ENCODE measurements at places on chromosomes 12 and 14.

DNA sequence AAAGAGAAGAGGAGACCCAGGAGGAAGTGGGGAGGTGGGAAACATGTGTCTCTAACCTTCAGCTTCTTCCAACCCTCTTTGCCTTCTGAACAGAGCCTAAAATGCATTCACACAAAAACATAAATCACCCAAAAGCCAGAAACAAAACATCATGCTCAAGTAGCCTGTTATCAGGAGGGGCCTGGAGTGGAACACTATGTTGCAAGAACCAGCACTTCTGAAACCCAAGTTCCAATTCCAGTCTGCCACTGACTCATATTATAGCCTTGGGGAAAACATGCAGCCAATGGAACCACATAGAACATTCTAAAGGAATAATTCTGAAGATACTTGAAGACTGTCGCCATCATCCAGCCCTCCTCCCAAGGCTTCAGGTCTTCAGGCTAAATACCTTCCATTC lies 169.8 kb upstream of the PLXNC1 start:
- no peak for DNase-seq

DNA sequence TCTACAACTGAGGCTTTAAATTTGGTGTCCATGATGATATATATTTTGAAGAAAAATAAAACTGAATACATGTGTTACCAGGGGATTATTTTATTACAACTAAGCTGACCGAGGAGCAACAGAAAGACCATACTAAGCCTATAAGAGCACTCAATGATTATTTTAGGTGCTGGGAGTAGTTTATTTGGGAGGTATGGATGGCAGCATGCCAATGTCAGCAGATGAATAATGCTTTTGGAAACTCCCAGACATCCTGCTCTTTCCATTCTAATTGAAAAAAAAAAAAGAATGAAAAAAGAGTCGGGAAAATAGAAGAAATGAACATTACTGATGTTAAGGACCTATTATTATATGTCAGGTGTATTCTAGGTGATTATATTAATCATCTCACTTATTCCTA lies 441.2 kb downstream of the BTG1 start:
- DNase-seq = no peak

DNA sequence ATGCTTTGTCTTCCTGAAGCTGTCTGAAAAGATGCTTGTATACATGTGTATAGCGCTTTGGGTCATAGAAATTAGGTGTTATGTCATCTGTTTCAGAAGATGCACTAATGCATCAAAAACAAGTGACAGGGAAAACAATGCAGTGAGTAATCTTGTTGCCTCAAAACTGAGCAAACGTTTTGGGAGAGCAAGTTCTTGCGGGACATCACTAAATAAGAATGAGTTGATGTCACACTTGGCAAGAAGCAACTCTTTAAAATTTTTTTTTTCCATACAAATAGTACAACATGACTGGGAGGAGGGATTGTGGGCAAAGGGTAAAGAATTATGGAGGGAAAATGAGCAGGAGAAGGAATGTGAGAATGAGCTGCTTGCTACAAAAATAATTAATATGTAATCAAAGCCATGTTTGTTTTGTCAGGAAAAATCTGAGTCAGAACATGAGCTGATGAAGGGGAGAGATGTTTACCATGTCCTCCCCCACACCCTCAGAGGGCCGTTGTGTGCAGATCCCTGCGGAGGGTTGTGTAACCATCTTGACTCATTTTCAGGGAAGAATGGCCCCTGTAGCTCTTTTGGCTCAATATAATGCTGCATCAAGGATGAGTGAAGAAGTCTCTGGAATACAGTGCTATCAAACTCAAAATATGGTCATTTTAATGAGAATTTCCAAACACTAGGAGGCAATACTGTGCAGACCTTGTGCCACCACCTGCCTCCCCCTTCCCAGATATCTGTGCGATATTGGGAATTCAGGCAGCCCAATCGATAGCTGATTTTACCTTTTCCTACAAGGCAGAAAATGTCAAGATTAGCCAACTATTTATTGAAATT lies 41.4 kb downstream of the BORCS5 start:
- no peak for DNase-seq

DNA sequence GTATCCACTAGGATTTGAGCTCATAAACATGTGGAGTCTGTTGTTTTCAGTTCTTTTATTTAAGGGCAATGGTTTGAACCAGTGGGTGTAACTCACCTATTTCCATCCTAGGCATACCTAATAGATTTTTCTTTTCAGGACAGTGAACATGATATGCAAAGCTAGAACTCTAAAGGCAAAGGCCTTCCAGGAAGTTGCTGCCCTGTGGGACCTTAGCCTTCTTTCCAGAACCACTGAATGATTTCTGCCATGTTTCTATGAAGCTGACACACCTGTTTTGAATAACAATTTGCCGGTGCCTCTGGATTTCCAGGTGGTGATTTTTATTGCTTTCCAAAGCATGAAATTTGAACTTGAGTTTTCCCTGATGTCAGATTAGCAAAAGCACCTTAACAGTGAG lies 372.9 kb upstream of the FAR2 start:
- DNase-seq = no peak

- DNase-seq = no peak
Measured at GRCh38 chr12:117900561-117900960, 68.2 kb downstream of the KSR2 start.

DNA sequence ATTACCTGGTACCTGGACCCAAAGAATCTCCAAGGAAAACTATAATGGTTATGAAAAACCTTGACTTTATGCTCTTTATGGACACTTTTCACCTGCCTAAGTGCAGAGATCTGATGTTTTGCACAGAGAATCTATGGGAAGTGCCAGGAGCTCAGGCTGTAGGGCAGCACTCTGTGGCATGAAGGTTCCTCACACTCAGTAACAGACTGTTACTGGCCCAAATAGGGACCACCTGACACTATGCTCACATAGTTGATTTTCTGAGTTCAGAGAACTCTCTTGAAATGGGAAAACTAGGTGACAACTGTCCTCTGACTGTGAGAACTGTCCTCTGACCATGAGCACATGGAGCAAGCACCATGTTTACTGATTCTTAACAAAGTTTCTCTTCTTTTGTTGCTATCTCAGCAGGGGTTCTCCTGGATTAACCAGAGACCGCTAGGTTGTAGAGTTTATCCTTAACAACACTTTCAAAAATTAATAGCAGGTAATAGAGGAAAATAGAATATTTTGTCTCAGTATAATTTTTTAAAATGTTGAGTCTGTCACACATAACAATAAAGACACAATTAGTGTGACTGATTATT lies 101.6 kb downstream of the STXBP6 start:
- DNase-seq = no peak

GRCh38 chr12:116402163-116402939 lies 124.9 kb upstream of the MED13L start:
- no peak for DNase-seq

- no peak for DNase-seq
Measured at GRCh38 chr12:19550626-19551025, 111.3 kb downstream of the AEBP2 start.

- DNase-seq = no peak
Measured at GRCh38 chr14:72774894-72775620, 118.8 kb downstream of the DPF3 start.

GRCh38 chr14:101456246-101457175 lies 104.8 kb upstream of the DIO3 start:
- no peak for DNase-seq

DNA sequence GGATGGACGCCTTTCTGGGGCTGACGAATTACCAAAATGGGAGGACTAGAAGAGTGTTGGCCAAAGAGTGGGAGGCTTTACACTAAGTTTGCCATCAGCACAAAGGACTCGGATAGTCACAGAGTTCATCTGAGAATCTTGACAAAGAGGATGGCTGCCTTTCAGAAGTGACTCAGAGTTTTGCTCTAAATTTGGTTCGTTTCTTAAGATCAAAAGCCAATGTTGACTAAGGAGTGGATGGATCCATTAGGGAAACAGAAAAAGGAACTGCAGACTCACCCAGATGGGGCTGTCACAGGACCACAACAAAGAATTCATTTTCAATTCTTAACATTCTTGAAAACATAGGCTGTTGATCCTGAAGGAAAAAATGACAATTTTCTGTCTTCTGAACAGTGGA lies 81.3 kb upstream of the DUSP6 start:
- DNase-seq = no peak

GRCh38 chr12:4261655-4262054 lies 11.9 kb upstream of the CCND2 start:
- DNase-seq = no peak

- DNase-seq = no peak
Measured at GRCh38 chr14:49950275-49951228, 57.7 kb downstream of the ARF6 start.

- DNase-seq = no peak
Measured at GRCh38 chr14:102251161-102251560, 53.8 kb downstream of the MOK start.

GRCh38 chr14:28375295-28375694 lies 391.3 kb upstream of the FOXG1 start:
- no peak for DNase-seq

DNA sequence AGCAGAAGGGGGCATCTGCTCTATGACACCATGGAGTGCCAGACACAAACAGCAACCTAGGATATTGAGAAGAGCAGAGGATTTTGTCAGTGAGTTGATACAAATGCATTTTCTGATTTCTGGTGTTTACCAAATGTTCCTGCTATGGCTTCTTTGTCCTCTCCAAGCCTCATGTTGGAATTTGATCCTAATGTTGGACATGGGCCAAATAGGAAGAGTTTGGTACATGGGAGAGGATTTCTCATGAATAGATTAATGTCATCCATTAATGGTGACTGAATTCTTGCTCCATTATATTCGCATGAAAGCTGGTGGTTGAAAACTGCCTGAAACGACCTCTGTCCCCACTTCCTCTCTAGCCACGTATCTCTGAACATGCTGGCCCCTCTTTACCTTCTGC lies 1002.2 kb upstream of the FLRT2 start:
- DNase-seq = no peak

DNA sequence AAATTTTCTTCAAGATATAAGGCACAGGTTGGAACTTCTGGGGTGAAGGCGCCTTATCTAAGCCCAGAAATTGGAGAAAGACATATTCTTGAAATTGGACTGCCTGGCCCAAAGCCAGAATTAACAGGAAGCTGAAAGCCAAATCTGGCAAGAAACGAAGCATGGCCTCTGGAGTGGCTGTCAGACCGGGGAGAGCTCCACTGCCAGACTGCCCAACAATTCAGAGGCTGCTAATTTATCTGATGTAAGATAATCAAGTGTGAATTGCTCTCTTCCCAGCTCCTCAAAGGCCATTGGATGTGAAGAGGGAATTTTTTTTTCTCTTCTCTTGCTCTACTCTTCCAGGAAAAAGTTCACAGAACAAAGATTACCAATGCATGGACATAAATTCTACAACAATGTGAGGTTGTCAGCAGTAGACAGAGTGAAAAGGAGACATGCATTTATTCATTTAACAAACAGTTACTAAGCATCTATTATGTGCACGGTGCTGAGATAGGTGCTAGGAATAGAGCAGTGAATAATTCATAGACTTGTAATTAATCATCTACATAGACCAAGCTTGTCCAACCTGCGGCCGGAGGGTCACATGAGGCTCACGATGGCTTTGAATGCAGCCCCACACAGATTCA lies at the start of gene GDF3:
Gene GDF3 (minus strand): TSS at position 210 of the 632 bp plus-strand sequence. CDS start 47 bp downstream, at position 163.
- DNase-seq = no peak

DNA sequence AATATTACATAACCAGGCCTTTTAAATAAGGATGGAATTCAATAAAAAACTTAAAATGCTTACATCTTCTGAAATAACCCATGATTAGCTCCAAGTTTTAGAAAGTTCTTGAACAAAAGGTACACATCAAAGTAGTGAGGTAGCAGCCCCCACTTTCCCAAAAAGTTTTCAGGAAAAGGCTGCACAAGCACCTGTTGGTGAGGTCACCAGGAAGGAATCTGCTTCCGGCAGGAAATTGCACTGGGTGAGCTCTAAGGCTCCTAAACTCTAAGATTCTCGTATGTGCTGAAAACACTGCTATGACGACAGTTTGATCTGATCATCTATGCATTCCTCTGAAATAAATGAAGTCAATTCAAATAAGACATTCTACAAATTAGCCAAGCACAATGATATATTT lies 34.3 kb upstream of the TTC7B start:
- no peak for DNase-seq

- DNase-seq = no peak
Measured at GRCh38 chr14:35576260-35576659, 42.3 kb downstream of the INSM2 start.

GRCh38 chr14:23725980-23726710 lies 90.0 kb downstream of the DHRS2 start:
- DNase-seq = no peak

GRCh38 chr14:101475456-101476257 lies 85.6 kb upstream of the DIO3 start:
- no peak for DNase-seq

GRCh38 chr14:60317609-60318008 lies 68.6 kb downstream of the PPM1A start:
- DNase-seq = no peak

Measured in CD4-positive, alpha-beta T cell treated with Interleukin-4 for 1 hour (primary cell).